DMS79 treated with DMSO at 0.1 percent for 48 hours (cell line): ENCODE measurements at places on chromosomes 11 and 22.
A peak's percentile ranks its signal among the peaks of the same experiment; 100 is the strongest.

DNA sequence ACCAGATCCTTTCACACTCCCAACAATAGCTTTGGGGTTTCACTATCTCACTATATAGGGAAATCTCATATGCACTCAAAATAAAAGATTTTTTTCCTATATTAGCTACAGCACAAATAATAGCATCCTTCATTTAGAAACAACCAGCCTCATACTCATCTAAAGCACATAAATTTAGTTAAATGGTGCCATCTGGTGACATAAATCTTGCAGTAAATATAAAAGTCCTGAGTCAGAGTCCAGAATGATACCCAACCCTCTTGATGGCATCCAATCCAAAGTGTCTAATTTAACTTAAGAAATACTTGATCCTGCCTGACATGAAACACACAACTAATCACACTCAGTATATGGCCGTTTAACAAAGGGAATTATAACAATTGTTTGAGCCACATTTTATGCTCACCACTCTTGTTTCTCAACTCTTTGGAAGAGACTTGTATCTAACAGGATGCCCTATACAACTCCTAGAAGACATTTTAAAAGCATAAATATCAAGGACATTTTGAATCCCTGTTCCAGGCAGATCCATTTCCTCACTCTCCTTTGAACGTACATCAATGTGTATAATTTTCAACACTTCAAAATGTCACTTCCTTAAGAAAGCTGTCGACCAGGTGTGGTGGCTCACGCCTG, 36.2 kb downstream of the DLG2 start:
- no peak for DNase-seq

DNA sequence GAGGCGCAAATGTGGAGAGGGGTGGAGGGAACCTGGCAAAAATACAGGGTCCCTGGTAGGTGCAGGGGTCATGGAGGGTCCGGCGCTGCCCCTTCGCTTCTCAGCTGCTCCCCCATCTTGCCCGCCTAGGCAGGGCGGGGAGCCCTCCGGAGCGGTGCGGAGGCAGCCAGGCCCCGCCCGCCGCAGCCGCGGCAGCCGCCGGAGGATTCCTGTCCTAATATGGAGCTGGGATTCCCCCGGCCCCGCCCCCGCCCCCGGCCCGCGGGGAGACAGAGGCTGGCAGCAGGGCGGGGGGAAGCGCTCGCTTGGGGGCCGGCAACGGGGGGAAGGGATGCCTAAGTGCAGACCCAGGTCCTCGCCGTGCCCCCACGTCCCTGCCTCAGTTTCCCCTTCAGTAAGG, 1.0 kb upstream of the NPAS4 start:
- DNase-seq, result peak; percentile 52

GRCh38 chr11:12478743-12479142, 101.4 kb downstream of the PARVA start:
- no peak for DNase-seq

DNA sequence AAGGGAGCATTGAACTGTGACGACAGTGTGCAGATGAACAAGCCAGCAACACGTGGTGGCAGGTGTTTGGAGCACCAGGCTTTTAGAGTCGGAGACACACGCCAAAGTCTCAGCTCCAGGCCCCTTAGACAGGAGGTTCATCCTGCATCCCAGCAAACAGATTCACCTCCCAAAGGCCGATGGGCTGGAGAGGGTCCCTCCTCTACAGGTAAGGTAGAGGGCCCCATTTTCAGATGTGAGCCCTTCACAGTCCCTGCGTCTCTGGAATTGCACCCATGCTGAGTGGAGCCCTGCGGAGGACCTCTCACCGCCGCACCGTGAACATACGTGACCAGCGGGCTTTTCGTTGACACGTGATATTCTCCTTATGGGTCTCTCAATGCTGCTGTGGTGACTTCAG, 109.0 kb upstream of the B3GAT1 start:
- no peak for DNase-seq

GRCh38 chr11:86941077-86941870, 13.9 kb downstream of the FZD4 start:
- no peak for DNase-seq

GRCh38 chr11:125063429-125064043, 431 bp downstream of the SLC37A2 start:
- no peak for DNase-seq

GRCh38 chr11:70819022-70819421, 420.7 kb downstream of the CTTN start:
- DNase-seq, result no peak

DNA sequence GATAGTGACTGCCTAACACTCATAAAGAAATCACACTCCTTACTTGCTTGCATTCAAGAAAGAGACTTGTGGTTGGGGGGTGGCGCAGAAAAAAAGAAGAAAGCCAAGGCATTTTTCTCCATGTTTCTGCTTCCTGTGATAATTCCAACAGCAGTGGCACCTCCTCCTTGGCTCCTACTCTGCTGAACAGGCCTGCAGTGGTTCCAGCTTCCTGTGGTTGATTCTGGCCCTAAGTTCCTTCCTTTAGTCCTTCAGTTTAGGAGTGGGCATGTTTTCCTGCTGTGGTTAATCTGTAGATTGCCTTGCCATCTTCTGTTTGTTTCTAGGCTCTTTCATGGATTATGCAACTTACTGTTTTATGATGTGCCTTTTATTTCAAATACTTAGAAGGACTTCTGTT, 940.4 kb downstream of the DLG2 start:
- no peak for DNase-seq

DNA sequence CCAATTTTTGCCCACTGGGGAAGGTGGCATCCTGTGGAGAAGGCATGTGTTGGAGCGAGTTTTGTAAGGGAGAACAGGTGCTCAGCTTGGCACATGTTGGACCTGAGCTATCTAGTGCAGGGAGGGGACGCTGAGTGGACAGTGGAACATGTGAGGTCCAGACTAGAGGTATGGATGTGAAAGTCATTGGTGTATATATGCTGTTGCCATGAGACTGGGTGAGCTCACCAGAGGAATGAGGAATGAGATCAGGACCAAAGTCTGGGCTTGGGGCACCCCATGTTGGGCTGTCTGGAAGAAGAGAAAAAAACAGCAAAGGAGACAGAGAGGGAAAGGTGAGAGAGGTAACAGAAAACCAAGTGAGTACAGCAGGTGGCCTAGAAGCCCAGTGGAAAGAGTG, 12.3 kb upstream of the SYT7 start:
- DNase-seq, result no peak

DNA sequence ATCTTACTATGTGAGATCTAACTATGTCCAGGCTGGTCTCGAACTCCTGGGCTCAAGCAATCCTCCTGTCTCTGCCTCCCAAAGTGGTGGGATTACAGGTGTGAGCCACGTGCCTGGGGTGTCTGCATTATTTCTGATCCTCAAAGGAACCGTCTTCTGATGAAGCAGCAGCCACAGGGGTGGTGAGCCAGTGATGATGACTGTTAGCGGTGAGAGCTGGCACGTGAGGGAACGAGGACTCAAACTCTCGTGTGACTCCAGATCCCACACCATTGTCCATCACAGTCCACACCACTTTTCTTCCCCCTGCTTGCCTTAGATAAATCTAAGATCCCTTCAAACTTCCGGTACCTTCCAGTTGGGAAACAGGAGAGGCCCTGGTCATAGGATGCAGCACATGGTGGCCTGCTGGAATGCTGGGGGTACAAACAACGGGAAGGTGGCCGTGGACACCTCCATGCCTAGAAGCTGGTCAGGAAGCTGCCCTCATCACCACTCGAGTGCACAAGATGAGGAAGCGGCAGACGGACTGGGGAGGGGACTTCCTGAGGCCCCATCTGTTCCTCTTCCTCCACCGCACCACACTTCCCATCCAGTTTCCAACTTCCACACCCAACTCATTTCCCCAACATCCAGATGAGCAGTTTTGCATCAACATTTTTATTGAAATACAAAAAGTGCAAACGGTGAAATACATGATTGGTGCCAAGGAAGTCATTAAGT, 23.8 kb downstream of the ARHGAP1 start:
- no peak for DNase-seq

- peak; percentile 52 for DNase-seq
These were observed 101.6 kb upstream of the USP47 start for GRCh38 chr11:11740073-11740702.

DNA sequence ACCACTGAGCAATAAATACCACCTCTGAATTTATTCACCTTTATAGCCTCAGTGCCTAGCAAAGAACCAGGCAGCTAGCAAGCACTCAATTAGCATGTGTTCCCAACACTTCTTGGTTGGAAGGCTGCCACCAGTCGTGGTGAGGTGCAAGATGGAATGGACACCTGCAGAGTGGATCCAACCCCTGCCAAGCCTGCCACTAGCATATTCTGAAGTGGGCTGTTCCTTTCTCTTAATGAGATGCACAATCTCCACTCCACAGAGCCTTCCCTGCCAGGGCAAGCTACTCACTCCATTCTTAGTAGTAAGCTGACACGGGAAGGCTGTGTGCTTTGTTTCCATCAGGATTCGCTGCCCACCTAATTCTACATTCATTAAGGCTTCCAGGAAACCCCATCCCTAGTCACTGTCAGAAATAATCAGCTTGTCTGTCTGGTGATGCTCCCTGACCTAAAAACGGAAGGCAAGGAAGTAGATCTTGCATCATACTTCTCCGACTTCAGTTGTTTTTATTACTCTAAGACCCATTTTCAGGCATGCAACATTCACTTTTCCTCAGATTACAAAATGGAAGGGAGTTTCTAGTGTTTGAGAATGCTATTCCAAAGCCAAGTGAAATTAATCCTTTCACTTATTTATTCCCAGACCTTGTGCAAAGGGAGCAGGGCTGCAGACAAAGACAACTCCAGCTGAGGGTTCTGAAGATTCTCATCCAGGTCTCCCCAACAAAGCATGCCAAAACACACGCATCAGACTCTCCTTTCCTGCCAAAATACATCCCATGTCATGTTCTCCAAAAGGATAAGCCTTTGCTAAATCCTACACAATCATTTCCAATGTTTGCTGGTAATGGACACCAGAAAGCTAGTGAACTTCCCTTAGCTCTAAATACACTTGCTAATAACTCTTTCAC, 128.0 kb downstream of the TENM4 start:
- DNase-seq, result peak; percentile 58

DNA sequence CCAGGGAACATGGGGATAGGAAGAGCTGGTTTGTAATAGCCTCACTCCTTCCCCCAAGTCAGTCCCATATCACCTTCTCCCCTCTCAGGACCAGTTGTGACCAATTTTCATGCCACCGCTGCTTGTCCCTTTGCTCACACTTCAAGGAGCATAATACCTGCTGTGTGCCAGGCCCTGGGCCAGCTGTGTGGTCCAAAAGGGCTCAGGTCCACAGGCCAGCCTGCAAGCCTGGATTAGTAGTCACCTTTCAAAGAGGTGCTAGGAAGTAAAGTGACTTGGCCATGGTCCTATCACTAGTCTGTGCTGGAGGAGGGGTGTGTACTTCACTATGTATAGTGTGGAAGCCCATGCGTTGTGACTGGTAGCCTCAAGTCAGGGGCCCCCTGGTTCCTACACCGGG, 38.5 kb upstream of the SUSD2 start:
- DNase-seq, result no peak

DNA sequence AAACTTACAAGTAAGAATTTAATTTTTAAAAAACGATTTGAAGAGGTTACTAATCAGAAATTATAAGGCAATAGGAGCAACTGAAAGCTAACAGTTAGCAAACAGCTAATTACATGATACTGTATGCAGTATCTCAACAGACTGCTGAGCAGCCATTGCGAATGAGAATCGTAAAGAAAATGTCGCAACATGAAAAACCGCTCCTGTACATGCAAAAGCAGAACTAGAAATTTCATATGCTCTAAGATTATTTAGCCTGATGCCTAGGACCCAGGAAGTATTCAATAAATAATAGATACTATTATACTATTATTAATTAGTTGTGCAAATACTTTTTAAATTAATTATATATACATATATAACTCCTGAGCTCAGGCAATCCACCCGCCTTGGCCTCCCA, 48.7 kb upstream of the EP300 start:
- DNase-seq, result no peak

DNA sequence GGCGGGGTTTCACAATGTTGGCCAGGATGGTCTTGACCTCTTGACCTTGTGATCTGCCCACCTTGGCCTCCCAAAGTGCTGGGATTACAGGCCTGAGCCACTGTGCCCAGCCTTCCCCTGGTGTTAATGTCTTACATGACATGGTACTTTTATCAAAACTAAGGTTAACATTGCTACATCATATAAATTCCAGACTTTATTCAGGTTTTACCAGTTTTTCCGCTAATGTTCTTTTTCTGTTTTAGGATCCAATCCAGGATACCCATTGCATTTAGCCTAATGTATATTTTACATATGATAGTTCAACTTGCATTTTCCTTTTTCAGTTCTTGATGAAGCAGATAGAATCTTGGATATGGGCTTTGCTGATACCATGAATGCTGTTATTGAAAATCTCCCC, 14.2 kb downstream of the DDX10 start:
- no peak for DNase-seq

GRCh38 chr22:17919276-17920144, 104.9 kb downstream of the MICAL3 start:
- peak; percentile 52 for DNase-seq

- no peak for DNase-seq
These were observed 1.5 kb downstream of the FEZ1 start for GRCh38 chr11:125494561-125494960.

GRCh38 chr22:34812631-34813030, 253.3 kb upstream of the ISX start:
- no peak for DNase-seq

DNA sequence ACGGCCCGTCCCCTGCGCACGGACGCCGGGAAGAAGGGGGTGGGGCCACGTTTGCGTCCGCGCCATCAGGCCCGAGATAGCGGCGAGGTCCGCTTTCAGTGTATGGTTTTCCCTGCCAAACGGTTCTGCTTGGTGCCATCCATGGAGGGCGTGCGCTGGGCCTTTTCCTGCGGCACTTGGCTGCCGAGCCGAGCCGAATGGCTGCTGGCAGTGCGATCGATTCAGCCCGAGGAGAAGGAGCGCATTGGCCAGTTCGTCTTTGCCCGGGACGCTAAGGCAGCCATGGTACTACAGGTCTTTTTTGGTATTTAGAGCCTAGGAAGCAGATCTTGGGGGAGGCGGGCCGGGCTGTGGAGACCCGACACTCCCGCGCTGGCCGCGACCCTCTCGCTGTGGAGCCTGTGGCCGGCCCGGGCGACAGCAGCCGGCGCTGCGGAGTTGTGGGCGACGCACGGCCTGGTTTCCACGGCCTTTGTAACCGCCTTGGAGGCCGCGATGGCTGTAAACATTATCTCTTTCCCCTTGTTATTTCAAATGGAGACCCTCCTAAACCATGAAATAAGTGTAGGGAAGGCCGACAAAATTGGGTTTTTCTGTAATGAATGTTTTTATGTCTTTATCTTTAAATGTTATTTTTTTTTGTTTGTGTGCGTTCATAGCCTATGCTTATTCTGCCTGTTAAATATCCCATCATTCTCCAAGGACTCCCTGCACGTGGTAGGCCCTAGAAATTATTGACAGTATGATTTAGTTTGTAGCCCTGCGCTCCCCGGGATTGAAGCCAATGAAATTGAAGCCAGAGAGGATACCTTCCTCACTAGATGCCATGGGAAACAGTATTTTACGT, at the start of gene AASDHPPT:
Gene AASDHPPT, plus strand, starts transcription at position 54 of the 847 bp plus-strand sequence. Its CDS starts 49 bp downstream, at position 103.
- DNase-seq, result peak; percentile 64

GRCh38 chr11:66938582-66939135, 19.5 kb downstream of the PC start:
- DNase-seq, result no peak

- no peak for DNase-seq
These were observed 33.8 kb upstream of the OR9G4 start for GRCh38 chr11:56782167-56782847.

GRCh38 chr11:93662175-93662570, 691 bp downstream of the CEP295 start:
- no peak for DNase-seq

GRCh38 chr11:132650969-132651720, 881.2 kb downstream of the OPCML start:
- no peak for DNase-seq

- no peak for DNase-seq
These were observed 62.1 kb downstream of the LRP5 start for GRCh38 chr11:68374531-68374930.
